NCI-H524 (cell line): ENCODE measurements at places on chromosomes 3 and 15.

GRCh38 chr15:66494262-66494661, 3.3 kb downstream of the SNAPC5 start:
- DNase-seq: no peak

DNA sequence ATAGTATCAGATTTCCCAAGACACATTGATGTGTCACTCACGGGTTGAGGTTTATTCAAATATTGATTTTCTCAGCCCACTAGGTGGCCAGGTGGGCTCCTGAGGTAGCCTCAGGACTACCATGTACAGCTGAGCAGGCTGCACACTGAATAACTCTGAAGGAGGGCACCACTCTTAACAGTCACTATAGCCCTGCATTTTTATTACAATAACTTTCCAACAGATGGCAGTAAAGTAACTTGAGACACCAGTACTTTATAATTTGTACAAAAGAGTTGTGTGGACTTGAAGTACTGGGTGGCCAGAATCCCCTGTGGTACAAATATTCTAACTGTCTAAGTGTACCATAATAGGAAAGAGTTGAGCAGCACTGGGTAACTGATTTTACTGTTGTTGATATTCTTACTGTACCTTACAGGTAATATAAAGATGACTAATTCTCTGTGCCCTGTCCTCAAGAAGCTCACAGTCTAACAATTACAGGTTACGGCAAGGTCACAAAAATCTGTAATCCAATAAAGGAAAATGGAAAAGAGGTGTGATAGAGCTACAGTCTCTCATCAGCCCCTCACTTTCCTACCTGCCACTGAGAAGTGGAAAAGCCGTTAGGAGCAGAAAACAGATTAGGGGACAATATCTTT, 76.0 kb downstream of the ETFA start:
- DNase-seq: peak; percentile 65

GRCh38 chr3:81095956-81096355, 665.5 kb downstream of the GBE1 start:
- no peak for DNase-seq

DNA sequence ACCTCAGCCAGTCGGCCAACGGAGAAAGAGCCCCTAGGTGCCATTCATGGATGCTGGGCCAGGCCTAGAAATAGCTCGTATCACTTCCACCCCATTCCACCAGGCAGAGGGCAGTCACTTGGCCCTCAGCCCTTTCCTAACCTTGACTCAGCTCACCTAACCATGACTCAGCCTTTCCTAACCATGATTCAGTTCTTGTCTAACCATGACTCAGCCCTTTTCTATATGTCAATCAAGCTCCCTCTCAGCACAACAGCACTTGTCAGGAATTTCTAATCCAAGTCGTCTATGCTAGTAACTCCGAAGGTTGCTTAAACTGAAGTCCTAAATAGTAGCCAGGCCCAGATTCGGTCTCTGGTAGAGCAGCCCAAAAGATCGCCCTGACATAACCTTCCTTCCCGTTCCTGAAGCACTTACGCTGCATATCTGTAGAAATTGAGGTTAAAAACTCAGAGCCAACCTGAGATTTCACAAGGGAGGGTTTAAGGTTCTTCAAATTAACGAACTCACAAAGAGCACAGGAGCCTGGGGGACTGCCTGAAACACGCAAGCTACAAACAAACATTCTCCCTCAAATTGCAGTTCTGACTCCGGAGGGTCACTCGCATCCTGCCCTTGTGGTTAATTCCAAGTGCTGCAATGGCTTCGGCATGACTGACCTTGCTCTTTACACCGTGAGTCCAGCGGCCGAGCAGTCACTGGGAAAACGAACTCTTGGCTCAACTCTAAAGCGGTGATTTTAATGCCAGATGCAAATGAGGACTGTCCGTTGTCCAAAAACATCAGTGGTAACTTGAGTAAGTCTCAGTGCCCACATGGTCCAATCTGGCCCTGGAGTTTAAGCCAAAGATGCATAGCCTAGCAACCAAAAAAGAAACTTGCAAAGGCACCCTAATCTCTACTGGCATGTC, 99.9 kb downstream of the ADAMTS17 start:
- no peak for DNase-seq

GRCh38 chr3:37396731-37397130, 222.3 kb upstream of the LRRFIP2 start:
- DNase-seq: no peak

- peak; percentile 64 for DNase-seq
These were observed 37.2 kb upstream of the DENND4A start for GRCh38 chr15:65829130-65829764.

GRCh38 chr15:80945605-80946004, 44.0 kb downstream of the MESD start:
- DNase-seq: no peak

DNA sequence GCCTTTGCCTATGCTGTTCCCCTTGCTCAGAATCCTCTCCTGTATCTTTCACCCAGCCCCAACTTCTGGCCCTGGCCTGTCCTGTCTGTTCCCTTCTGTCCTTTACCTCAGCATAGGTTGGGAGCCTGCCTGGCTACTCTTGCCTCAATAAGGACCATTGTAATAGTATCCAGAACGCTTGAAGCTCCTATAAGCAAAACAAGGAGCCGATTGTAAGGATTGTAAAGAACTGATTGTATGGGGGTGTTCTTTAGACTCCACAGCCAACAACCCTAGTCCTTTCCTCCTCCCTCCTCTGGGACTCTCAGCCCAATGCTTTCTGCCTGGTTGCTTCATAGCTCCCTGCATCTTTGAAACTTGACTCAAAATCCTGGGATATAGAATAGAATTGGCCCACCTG, 18.7 kb upstream of the RAD54L2 start:
- DNase-seq: no peak

DNA sequence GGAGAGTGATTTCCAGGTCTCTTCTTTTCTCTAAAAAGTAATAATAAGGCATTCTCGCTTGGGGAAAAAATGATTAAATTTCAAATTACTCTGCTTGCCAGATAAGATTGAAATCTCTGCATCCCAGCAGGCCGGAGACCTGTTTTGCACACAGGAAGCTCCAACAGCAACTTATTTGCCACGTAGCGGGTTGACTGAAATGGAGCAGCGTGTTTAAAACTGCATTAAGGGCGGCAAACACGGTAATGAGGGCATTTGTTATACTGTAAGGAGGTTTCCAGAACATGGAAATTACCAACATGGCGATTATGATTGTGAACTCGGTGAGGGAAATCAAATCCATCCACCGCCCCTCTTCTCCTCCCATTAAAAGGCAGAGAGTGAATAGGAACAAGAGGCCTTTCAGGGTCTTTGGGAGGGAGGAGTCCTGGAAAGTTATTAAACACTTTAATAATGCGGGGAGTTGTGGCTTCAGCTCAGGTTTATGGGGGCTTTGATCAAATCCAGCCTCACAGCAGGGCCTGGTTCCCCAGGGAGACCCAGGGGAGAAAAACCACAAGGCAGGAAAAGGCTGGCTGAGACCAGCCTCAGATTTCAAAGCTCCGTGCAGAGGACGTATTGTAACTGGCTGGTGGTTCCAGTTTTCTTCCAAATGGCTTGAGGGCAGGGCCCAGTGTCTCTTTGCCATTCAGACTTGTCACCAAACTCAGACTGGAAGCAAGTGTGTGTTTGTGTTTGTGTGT, 242.3 kb downstream of the TLE3 start:
- no peak for DNase-seq

GRCh38 chr3:181327349-181327748, 337.8 kb upstream of the DNAJC19 start:
- no peak for DNase-seq

- DNase-seq: no peak
These were observed 210.0 kb upstream of the PEX5L start for GRCh38 chr3:180246688-180247195.

- no peak for DNase-seq
These were observed 4.2 kb downstream of the FURIN start for GRCh38 chr15:90872486-90873184.

DNA sequence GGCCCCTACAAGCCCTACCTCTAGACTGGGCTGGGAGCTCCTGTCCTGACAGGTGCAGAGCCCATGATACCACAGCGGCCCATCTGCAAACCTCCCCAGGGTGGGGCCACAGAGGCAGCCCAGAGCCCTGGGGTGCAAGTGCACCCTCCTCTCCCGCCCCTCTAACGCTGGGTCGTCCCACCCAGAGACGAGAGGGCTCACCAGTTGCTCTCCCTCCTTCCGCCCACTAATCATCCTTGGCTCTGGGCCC, 742 bp downstream of the TNK2 start:
- DNase-seq: no peak

- DNase-seq: no peak
These were observed 223.4 kb downstream of the SNRPN start for GRCh38 chr15:25177955-25178801.

GRCh38 chr15:69546182-69546581, 93.6 kb downstream of the RPLP1 start:
- DNase-seq: no peak

DNA sequence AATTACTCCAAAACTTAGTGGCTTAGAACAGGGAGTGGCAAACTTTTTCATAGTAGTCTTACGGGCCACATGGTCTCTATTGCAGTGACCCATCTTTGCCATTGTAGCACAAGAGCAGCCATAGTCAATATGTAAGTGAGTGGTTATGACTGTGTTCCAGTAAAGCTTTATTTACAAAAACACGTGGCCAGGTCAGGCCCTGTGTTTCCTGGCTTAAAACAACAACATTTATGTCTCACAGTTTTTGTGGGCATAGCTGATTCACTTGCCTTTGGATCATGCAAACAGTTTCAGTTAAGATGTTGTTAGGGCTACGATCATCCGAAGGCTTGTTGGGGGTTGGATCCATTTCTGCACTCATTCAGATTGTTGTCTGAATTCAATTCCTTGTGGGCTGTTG, 103.8 kb downstream of the CHCHD6 start:
- DNase-seq: no peak

DNA sequence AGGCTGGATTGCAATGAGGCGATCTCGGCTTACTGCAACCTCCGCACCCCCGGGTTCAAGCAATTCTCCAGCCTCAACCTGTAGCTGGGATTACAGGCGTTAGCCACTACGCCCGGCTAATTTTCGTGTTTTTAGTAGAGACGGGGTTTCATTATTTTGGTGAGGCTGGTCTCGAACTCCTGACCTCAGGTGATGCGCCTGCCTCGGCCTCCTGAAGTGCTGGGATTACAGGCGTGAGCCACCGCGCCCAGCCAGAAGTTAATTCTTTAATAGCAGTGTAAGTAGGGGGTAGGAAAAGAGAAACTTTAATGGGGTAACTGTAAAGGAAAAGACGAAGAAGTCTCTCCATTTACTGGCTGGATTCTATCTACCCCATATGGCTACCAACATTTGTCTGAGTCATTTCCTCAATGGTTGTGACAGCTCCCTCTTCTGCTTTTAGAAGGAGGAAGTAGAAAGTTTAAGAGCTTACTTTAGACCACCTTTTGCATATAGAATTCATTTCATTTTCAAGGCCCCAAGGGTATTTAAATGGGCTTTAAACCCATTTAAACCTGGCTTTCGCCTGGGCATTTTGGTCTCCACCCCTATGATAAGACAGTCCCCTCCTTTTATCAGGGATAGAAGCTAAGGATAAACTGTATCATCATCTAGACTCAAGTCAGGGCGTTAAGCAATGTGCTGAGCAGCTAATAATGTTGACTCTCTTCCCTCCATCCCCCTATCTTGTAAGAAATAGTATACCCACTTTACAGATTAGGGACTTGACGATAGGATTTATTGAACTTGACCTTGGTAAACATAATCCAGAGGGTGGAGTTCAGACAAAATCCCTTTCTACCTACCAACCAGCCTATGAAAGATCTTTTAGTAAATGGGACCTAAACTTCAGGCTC, 1.1 kb upstream of the CDV3 start:
- DNase-seq: no peak

DNA sequence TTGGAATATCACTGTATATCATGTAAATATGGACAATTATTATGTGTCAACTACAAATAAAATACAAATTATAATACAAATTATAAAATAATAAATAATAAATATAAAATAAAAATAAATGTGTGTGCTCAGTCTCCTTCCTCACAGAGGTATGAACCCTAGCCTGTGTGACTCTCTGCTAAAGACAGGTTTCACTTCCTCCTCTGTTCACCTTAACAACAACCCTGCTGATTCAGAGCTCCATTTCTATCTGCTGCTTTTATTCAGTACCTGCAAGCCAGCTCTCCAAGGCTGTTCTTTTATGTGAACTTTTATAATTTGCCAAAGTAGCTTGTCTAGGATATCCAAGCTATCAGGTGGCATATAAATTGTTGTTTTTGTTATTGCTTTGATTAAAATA, 610.7 kb upstream of the GRM7 start:
- DNase-seq: no peak

DNA sequence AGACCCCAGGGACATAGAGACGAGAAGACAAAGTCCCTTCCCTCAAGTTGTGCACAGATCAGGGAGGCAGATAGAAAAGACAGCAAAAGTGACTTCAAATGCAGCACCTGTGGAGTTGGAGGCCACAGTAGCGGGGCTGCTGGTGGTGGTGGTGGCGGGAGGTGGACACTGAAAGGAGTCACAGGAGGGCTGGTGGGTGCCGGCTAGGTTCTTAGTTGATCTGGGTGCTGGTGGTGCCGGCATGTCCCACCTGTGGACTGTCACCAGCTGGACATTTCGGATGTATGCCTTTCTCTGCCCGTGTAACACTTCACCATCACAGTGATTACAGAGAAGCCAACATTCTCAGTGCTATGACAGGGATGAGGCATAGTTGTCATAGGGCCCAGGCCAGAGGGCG, 49.2 kb upstream of the MTMR10 start:
- DNase-seq: no peak

GRCh38 chr3:151856641-151857040, 16.8 kb upstream of the SUCNR1 start:
- DNase-seq: no peak

- DNase-seq: no peak
These were observed 39.5 kb downstream of the KBTBD8 start for GRCh38 chr3:67037615-67038014.

DNA sequence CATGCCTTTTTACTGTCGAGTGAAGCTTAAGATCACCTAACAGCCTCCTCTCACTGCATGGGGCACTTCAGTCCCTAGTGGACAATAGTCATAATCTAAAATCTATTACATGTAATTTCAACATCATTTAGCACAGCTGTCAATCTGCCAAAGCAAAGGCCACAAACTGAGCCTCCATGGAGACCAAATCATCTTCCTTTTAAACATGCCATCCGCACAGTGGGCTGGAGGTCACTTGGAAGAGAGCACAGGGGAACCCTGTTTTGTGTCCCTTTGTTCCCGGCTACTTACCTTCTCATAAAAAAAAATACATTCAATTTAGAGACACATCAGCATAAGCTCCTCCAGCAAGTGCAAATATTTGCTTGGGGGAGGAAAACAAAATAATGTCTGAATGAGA, 167.3 kb downstream of the SQOR start:
- DNase-seq: no peak

DNA sequence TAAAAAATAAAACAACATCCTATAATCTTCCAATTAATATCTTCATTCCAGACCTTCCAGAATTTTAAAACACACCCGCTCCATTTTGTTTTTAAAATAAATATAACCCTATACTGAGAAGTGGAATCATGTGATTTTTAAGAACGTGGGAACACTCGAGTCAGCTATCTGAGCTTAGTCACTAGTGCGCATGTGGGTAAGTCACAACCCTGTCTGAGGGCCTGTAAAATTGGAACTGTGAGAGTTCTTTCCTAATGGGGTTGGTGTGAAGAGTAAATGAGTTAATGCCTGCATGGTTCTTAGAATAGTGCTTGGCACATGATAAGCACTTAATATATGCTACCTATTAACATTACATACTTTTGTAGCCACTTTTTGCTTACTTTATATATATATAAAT, 19.9 kb upstream of the POLR2M start:
- DNase-seq: no peak

- peak; percentile 20 for DNase-seq
These were observed 49.4 kb upstream of the MAGEF1 start for GRCh38 chr3:184761075-184761841.

- DNase-seq: no peak
These were observed 224.6 kb downstream of the NLGN1 start for GRCh38 chr3:173622166-173622565.
